ENCODE measurements at places on chromosomes 5 and 9.
A peak's percentile ranks its signal among the peaks of the same experiment; 100 is the strongest.

DNA sequence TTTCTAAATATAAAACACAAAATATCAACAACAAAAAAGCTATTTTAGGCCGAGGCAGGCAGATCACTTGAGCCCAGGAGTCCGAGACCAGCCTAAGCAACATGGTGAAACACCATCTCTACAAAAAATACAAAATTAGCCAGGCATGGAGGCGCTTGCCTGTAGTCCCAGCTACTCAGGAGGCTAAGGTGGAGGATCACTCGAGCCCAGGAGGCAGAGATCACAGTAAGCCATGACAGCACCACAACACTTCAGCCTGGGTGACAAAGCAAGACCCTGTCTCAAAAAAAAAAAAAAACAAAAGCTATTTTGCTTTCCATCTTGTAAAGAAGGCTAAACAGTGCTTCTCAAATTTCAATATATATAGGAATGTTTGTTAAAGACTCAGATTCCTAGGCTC lies 11.3 kb downstream of the C5orf15 start:
- peak overlapping the region; percentile 56 for H3K4me3 ChIP-seq
- H3K27ac ChIP-seq: peak overlapping the region; percentile 86
- H3K4me1 ChIP-seq: peaks cover 53% of the 10 kb centered on the region
- DNase-seq: no peak
- H3K36me3 ChIP-seq: peaks cover 52% of the 10 kb centered on the region

GRCh38 chr5:155562158-155562557 lies 548.6 kb downstream of the KIF4B start:
- DNase-seq: no peak
- no peaks in the 10 kb centered on the region for H3K4me1 ChIP-seq
- no peaks in the 10 kb centered on the region for H3K36me3 ChIP-seq

GRCh38 chr5:2748179-2748860 lies 3.2 kb downstream of the IRX2 start:
- no peaks in the 10 kb centered on the region for H3K36me3 ChIP-seq
- no peak overlapping the region for H3K27ac ChIP-seq
- no peak for DNase-seq
- no peak overlapping the region for H3K4me3 ChIP-seq
- H3K4me1 ChIP-seq: peaks cover 2% of the 10 kb centered on the region
- H3K27me3 ChIP-seq: peaks cover 48% of the 10 kb centered on the region

- H3K36me3 ChIP-seq: no peaks in the 10 kb centered on the region
- H3K4me3 ChIP-seq: no peak overlapping the region
- no peak for DNase-seq
Measured at GRCh38 chr9:96086936-96087571, 211.6 kb downstream of the ERCC6L2 start.

All from activated B cell treated with CpG ODN at 0.5 μM for 24 hours (primary cell).